ENCODE measurements at places on chromosomes 11 and 22.

DNA sequence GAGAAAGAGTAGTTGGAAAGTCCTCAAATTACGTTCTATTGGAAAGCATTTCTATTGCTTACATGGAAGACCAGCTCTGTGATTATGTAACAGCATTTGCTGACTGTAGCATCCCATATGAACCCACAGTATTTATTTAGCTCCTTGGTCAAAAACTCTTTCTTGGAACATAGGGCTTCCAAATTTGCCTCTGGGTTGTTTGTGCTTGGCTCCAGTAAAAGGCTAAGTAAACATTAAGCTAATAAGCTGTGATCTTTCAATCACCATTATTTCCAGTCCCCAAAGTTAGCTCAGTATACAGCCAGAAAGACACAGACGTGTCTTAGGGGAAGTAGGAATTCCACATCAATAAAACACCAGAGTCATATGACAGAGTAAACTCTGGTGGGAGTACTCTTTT is 668.8 kb downstream of the DLG2 start:
- no peak for DNase-seq

GRCh38 chr22:47012589-47013370 is 250.3 kb downstream of the TBC1D22A start:
- DNase-seq: no peak

- no peak for DNase-seq
Observed at GRCh38 chr11:78201096-78201818, 12.5 kb downstream of the USP35 start.

DNA sequence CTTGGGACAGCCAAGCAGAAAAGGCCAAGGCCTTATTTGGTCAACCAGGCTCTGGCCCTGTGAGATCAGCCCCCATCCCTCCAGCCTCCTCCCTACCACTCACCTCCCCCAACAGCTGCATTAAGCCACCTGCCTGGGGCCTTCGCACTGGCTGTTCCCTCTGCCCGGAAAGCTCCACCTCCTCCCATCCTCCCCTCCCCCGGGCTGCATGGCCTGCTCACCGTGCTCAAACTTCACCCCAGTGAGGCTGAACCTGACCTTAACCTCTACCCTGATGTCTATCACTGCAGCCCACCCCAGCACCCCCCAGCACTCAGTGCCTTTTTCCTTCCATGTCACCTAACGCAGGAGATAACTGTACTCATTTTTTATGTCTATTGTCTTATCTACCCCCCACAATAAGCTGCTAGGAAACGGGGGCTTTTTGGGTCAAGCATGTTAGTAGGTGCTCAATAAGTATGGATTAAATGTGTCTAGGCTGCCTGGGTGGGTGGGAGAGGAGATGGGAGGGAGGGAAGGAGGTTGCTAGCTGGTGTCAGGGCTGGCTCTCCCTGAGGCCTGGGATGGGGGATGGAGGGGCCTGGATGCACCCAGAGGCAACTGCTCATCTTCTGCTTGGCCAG is 912 bp downstream of the PTPRCAP start:
- DNase-seq: no peak

DNA sequence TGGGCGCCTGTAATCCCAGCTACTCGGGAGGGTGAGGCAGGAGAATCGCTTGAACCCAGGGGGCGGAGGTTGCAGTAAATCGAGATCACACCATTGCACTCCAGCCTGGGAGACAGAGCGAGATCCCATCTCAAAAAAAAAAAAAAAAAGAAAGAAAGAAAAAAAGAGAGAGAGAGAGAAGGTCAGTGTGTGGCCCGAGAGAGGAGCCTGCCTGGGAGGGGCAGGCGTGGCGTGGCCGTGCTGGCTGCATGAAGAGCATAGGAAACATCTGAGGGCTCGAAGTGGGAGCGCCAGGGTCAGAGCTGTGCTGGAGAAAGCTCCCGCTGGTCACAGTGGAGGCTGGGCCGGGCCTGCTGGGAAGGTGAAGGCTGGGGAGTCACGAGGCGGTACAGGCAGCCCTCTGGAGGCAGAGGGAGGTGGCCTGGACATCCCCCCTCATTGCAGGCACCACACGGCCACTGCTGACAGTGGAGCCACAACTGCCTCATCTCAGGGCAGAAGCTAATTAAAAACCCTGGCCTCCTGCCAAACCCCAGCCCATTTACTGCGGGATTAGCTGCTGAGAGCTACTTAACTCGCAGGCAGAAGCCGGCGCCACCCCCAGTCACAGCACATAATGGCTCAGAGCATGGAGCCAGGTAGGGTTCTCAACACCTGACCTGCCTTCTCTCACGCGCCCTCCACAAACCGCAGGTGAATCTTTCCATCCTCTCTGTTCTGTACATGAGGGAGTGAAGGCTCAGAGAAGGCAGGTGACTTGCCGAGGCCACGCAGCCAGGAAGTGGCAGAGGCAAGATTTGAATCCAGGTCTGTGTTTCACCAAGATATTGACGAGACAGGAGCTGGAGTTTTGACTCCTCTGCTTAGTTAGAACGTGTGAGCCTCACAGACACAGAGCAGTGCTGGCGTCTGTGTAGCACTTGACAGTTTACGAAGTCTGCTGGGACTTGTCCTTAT is 32.6 kb downstream of the NFAM1 start:
- DNase-seq: no peak

DNA sequence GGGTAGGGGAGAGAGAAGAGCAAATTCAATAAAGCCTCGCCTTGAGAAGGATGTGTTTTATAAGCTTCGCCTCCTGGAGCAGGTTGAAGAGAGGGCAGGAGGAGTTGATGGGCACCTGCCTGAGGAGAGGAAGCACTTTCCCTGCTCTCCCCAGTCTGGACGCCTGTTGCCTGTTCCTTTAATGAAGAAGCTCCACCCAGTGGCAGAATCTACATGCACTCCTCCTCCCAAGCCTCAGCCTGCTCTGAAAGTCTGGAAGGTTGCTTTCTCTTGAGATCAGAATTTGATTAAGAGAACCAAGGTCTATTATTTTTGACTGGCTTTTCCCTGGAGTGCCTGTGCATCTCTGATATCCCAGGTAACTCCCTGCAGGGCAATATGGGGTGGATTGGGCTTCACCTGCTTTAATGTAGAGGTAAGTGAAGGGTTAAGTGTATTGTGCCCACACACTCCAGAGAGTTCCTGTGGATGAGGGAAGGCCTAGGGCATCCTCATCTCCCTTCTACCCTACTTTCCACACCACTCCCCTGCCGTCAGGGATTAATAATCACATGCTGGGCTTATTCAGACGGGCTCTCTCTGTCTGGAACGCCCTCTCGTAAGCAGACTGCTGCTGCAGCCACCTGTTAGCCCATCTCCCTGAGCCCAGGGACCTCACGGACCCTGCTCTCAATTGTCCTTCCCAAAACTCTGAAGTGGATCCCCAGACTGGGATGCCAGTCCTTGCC is 22.3 kb downstream of the NTM start:
- DNase-seq: no peak

DNA sequence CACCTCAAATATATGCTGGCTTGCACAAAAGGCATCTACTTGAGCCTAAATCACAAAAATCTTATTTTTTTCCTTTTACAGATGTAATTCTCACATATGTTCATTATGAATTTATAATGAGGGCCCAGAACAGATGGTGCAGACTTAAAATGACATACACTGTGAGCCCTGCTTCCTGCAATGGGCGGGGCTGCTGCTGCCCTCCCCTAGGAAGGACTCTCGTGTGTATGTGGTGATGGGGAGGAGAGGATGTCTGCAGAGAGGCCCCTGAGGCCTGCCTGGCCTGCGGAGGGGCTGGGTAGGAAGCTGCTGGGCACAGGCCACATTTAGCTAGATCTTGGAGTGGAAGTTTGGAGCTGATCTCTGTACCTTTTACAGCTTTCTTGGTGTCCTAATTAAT is 233.4 kb upstream of the KIRREL3 start:
- no peak for DNase-seq

DNA sequence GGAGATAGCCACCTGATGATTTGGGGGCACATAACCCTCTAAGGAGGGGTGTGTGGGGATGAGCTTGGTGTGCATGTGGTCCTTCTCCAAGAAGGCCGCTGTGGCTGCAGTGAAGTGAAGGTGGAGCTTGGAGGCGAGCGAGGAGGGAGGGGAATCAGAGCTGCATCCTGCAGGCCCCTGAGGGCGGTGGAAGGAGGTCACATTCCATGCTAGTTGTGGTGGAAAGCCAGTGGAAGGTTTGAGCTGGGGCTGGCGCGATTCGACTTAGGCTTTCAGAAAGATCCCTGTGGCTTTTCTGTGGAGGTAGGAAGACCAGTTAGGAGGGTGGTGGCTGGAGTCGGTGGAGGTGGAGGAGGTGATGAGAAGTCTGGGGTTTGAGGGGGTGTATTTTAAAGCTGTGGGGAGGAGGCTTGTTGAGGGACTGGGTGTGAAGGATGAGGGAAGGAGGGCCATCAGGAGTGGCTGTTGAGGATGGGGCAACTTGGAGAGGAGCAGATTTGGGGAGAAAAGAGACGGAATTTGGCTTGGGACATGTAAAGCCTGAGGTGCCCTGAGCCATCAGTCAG is 62.0 kb downstream of the TBC1D22A start:
- no peak for DNase-seq

Measured in effector CD4-positive, alpha-beta T cell (primary cell).